ENCODE measurements at places on chromosomes 2 and 18.

GRCh38 chr2:239145106-239145505 lies 255.7 kb downstream of the HDAC4 start:
- no peak for DNase-seq

DNA sequence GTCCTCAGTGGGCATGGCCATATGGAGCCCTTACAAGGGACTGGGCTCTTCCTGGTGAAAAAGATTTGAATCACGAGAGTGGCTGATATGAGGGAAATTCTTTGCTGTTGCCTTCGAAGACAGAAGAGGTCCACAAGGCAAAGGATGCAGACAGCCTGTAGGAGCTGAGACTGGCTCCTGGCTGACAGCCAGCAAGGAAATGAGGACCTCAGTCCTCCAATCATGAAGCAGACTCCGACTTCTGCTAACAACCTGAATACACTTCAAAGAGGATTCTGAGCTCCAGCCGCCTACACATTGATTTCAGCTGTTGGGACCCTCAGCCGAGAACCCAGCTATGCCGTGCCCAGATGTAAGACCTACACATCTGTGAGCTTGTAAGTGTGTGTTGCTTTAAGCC lies 3.0 kb upstream of the ST8SIA5 start:
- no peak for DNase-seq

DNA sequence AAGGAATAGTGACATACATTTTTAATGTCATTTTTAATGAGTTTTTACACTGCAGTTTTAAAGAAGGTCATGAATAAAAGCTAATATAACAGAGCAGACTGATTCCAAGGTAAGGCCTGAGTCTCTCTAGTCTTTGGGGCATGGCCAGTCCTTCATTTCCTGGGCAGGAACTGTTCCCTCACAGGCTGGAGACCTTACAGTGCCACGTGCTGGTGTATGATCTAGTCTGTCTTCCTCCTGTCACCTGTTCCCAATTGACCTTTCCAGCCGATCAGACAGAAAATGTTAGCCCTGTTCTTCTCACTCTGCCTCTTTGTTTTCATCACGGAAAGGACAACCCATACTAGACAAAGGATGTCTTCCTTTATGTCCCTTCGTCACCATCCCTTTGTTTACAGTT lies 33.6 kb downstream of the ZCCHC2 start:
- no peak for DNase-seq

- no peak for DNase-seq
These were observed 58.4 kb downstream of the TMEM247 start for GRCh38 chr2:46537624-46538295.

DNA sequence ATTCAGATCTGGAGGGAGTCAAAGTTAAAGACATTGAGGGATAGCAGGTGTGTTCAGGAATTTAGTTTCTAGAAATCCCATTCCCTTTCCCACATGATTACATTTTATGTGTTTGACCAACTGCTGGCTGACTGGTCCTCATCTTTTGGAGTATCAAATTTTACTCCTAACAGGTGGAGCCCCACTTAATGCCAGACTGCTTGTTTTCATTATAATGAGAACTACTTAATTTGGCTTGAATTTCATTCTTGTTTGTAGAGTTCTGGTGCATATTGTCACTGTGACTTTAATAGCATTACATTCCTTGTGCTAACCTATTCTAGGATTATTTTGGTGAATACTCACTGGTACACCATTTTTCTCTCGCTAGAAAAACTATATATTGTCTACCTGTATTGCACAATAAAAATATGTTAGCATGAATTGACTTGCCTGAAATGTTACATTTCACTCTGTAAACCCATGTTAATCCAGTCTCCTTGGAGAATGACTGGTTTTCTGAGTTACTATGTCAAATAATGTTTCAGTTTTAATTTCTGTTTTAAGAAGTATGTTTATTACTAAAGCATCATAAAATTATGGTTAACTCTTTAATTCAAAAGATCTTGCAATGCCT lies 98.2 kb downstream of the TANC1 start:
- no peak for DNase-seq

GRCh38 chr2:127770973-127771735 lies 39.8 kb downstream of the WDR33 start:
- DNase-seq = no peak

GRCh38 chr18:13179566-13180113 lies 38.9 kb upstream of the LDLRAD4 start:
- DNase-seq = no peak

DNA sequence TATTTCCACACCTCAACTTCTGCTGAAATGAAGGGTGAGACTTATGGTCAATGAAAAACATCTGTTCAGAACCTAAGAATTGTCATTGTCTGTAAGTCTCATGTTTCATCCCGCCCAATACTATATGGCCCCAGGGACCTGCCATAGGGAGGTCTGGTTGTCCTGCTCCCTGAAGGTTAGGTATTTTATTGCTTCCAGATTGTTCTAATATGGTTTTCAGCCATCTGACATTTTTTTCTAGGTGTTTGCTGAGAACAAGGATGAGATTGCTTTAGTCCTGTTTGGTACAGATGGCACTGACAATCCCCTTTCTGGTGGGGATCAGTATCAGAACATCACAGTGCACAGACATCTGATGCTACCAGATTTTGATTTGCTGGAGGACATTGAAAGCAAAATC lies 7.3 kb downstream of the XRCC5 start:
- DNase-seq = no peak

GRCh38 chr2:63424329-63425078 lies 163.8 kb downstream of the WDPCP start:
- no peak for DNase-seq

- no peak for DNase-seq
These were observed 399.2 kb upstream of the VWC2L start for GRCh38 chr2:214011676-214012075.

DNA sequence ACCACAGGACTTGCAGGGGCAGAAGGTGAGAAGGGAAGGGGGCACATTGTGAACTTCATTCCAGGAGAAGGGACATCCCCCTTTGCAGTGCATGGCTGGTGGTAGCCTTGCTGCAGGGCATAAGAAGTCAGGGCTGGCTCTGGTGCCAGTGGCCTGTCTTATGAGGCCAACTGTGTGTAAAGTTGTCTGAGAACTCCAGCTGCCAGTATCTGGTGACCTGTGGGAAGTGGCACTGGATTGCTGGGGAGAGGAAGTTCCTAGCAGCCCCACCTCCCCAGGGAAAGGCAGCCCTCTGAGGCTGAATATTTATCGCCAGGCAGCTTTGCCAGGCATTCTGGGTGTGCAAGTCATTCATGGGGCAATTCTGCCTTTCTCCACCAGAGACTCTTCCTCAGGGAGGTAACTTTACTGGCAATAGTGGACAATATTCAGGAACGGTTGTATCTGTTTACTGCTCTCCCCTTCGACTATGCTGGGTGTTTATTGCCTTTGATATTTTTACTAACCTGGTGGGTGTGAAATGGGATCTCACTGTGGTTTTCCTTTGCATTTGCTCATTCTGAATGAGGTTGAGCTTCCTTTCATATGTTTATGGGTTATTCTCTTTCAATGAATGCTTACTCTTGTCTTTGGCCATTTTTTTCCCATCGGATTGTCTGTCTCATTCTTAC lies 12.3 kb downstream of the TRPM8 start:
- DNase-seq = no peak

DNA sequence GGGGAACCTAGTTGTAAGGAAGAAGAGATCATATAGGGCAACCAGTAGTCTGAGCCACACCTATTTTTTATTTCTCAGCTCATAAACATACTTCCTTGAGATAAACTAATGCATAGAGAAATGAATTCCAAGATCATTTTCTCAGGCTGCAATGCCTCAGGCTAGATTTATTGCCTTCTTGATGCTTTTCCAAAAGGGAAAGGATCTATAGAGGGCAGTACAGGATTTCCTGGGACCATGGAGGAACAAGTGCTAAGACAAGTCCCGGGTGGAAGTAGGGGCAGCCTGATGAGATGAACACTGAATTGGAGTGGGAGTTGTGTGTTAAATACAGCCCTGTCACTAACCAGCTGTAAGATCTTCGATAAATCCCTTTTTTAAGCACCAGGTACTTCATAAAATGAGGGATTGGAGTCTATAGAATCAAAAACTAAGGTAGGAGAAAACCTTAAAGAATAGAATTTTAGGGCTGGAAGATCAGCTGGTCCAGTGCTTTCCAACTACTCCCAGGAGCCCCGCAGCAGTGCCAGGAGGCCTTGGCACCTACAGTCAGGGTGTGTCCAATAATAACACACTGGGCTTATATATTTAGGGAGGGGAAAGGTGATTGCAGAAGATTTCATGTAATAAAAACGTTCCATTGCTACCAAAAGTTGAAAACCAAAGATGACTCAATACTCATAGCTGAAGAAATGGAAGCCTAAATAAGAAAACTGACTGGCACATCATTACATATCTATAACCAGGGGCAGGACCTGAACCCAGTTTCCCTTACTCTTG lies 58.1 kb downstream of the SERTAD2 start:
- DNase-seq = no peak

DNA sequence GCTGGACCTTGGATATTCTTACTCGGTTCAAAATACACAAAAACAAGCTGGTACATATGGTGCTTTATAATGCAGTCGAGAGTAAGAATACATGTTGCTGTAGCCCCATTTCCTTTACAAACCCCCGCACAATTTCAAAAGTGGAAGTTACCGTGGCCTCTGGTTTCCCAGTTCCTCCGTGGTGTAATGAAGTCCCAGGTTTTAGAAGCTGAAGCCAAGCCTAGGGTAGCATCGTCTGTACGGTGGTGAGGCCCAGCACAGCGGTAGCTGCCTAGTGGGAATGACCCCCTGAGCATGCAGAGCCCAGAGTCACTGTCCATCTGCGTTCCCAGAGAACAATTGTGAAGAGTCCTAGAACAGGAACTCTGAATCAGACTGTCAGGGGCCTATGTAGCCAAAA lies 171.8 kb downstream of the ASXL3 start:
- no peak for DNase-seq

- no peak for DNase-seq
These were observed 24.1 kb upstream of the APOB start for GRCh38 chr2:21067859-21068537.

DNA sequence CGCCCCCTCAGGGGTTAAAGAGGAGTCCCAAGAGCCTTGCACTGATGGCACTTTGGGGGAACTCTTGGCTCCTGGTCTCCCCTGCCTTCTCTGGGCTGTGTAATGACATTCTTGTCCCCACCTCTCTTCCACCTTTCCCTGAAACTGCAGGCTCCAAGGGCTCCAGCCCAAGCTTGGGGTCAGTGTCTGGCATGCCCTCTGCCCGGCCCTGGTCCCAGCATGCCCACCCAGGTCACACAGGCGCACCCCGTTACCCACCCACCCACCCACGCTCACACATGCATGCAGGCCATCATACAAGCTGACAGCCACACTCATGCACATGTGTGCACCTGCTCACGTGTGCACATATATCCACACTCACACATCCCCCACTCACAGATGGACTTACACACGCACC lies 6.9 kb upstream of the NT5DC4 start:
- DNase-seq = no peak

- DNase-seq = no peak
These were observed 73.7 kb downstream of the GREB1L start for GRCh38 chr18:21315741-21316197.

DNA sequence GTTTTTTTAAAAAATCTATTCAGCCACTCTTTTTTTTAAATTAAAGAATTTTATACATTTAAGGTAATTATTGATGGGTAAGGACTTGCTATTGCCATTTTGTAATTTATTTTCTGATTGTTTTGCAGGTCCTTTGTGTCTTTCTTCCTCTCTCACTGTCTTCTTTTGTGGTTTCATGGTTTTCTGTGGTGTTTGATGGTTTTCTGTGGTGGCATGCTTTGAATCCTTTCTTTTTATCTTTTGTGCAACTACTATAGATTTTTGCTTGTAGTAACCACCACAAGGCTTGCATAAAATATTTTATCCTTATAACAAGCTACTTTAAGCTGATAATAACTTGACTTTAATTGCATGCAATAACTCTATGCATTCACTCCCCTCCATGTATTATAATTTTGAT lies 31.5 kb upstream of the SLC4A10 start:
- no peak for DNase-seq

GRCh38 chr2:154709215-154709614 lies 10.7 kb downstream of the KCNJ3 start:
- no peak for DNase-seq

DNA sequence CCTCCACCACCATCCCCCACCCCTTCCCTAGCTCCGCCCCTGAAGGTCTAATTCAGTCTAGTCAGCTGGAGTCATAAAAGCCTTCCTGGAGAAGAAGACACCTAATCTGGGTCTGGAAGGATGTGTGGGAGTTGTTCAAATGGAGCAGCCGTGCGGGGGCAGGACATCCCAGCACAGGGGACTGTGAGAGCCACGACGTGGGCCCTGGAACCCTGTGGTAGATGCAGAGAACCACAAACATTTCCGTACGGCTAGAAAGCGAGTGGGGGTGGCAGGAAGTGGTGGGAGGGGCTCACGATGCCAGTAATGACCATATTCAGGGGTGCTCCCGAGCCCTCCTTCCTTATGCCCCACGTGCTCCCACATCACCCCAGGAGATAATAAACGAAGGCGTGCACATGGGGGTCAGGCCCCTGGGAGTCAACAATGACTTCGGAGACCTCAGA lies 20.9 kb upstream of the COL6A3 start:
- DNase-seq = peak; percentile 86

- DNase-seq = no peak
These were observed 120.0 kb upstream of the TTN start for GRCh38 chr2:178927173-178927572.

All from activated CD4-positive, alpha-beta T cell treated with anti-CD3 and anti-CD28 coated beads, Interleukin-2, amount 50 U/mL, for 4 hours (primary cell).